ENCODE measurements at places on chromosomes 5 and 9. TPM values are rescaled to one million over a fixed set of nuclear protein-coding genes. Genes with fewer than 3 reads are reported as not detected.

AIF1L gene
- total RNA-seq = 6.0 TPM

FOXI1 gene
- 0.44 TPM for total RNA-seq

ANKRD34B gene
- 0.10 TPM for total RNA-seq

GKAP1 gene
- total RNA-seq = 5.2 TPM

DNA sequence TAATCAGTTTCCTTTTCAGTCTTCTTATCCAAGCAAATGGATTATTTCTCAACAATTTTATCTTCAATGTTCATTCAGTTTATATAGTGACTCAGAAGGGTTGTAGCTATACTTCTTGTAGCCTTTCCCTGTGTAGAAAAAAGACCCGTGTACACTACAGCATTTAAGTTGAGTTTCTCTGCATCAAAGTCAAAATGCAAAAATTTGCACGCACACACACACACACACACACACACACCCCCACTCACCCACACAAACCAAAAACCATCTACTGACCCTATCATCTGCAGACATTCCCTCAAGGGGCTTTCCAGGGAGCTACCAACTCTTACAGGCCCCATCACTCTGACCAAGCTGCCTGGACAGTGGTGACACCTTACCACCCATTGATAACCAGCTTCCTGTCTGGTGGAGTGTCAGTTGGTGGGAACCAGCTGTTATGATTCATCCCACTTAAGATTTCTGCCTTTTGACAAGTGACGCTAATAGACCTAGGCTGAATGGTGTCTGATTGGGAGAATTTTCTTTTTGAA, 12.2 kb upstream of the ELL2 start:
- no peak for DNase-seq

GRCh38 chr9:70696694-70697335, 282.4 kb upstream of the KLF9 start:
- DNase-seq = no peak

GRCh38 chr5:154377754-154378533, 67.9 kb upstream of the SAP30L start:
- no peak for DNase-seq

DNA sequence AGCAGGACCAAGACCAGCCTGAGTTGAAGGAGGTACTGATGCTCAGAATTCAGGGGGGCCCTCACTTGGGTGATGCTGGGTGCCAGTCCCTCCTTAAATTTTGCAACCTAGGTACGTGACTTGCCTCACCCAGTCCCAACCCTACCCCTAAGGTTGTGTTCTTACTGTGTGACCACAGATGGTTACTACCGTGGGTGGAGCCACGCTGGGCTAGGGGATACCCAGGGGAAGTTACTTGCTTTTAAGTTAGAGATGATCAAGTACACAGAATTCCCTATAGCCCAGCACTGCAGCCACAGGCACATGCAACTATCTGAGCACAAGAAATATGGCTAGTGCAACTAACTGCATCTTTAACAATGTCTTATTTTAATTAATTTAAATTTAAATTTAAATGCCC, 32.9 kb downstream of the NXNL2 start:
- DNase-seq = no peak
